ENCODE measurements at places on chromosomes 13 and 19.

GRCh38 chr13:79830945-79831344 is 350.0 kb downstream of the NDFIP2 start:
- DNase-seq = no peak

- no peak for DNase-seq
Observed at GRCh38 chr19:39246951-39247669, 1.5 kb downstream of the IFNL4 start.

DNA sequence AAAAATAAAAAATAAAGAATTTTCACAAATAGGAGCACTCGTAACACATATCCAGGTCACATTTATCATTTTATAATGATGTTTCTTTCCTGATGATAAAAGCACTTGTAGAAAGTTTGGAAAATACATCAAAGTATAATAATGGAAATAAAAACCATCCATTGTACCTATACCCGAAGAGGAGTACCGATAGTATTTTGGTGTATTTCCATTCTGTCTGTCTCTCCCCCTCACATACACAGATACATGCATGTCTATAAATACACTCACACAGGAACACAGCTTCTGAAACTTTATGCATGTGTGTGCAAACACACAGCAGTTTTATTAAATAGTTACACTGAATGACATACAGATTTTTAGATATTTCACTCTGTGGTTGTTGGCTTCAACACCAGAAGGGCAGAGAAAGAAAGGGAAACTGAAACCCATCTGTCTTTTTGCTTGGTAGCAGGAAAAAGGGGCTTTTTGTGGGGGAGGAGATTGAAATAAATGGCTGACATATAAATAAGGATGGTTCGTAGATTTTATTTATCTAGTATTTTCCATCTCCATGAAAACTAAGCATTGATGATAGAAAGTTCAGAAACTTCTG is 114.8 kb downstream of the LRCH1 start:
- DNase-seq = no peak

DNA sequence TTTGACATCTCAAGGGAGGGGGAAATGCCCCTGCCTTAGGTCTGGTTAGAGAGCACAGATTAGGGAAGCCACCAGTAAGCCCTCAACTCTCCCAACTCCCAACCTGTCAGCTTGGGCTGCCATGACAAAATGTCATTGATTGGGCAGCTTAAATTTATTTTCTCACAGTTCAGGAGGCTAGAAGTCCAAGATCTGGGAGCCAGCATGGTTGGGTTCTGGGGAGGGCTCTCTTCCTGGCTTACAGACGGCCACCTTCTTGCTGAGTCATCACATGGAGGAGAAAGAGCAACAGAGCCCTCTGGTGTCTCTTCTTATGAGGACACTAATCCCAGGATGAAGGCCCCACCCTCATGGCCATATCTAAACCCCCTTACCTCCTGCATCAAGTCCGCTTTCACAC is 24.2 kb downstream of the C19orf12 start:
- no peak for DNase-seq

DNA sequence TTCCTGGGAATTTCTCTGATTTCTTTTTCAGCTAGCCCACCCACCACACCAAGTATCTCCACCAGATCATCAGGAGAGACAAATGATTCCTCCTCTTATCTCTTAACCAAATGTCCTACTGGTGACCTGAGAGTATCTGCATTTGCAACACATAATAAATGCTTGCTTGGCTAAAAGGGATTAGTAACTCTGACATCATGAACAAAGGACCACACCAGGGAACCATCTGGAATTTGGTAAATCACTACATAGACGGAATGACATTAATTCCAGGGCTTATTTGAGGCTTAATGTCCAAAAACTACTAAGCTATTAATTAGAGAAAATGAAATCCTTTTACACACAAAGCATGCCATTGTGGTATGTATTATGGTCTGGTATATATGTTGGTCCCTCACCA is 139.0 kb downstream of the RAP2A start:
- no peak for DNase-seq

GRCh38 chr19:40571005-40571318 is 5.7 kb upstream of the SHKBP1 start:
- DNase-seq = no peak
